LHCN-M2 (cell line): ENCODE measurements at places on chromosomes 1 and 21. TPM values are rescaled to one million over a fixed set of nuclear protein-coding genes. Genes with fewer than 3 reads are reported as not detected.

Gene CNIH3
- 6.2 and 13.4 TPM in 2 replicates for total RNA-seq

Gene PLA2G2D
- not detected in 2 replicates for total RNA-seq

- no peak for DNase-seq
Measured at GRCh38 chr1:198711837-198712236, 73.0 kb downstream of the PTPRC start.

DNA sequence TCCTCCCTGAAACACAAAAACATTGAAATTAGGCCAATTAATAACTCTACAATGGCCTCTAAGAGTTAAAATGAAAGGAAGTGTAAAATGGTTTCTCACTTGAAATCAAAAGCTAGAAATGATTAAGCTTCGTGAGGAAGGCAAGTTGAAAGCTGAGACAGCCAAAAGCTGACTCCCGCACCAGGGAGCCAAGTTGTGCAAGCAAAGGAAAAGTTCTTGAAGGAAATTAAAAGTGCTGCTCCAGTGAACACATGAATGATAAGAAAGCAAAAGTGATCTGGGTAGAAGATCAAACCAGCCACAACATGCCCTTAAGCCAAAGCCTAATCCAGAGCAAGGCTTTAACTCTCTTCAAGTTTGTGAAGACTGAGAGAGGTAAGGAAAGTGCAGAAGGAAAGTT lies 22.8 kb downstream of the CYYR1 start:
- DNase-seq = no peak

GRCh38 chr21:31176080-31176551 lies 137.8 kb upstream of the KRTAP19-8 start:
- DNase-seq = no peak

Gene WNT4
- total RNA-seq = not detected in 2 replicates

Gene TEX50
- total RNA-seq = not detected in 2 replicates

Gene ALDH4A1
- total RNA-seq = 9.9 and 12.4 TPM in 2 replicates

GRCh38 chr1:942864-943533 lies 16.1 kb downstream of the NOC2L start:
- DNase-seq = no peak

DNA sequence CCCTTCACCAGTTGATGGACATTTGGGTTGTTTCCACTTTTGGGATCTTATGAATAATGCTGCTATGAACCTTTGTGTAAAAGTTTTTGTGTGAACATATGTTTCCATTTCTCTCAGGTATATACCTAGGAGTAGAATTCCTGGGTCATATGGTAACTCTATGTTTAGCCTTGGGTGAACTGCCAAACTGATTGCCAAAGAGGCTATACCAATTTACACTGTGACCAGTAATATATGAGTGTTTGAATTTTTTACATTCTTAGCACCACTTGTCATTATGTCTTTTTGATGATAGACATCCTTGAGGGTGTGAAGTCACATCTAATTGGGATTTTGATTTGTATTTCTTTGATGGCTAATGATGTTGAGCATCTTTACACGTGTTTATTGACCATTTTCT lies 290.1 kb downstream of the DUSP10 start:
- no peak for DNase-seq

DNA sequence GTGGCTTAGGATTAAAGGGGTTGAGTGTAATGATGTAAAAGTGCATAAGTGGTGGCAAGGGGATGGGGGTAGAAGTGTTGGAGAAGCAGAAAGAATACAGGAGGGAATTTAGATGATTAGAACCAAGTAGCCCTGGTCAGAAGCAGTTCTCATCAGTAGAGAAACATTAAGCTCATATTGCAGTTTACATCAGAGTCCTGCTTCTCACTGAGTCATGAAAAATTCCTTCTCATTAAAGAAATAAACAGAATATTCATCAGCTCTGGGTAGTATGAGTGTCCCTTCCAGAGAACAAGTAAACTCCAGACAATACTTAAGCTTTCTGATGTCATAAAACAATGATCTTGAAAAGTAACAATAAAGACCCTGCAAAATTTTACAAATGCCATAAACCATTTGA lies 36.5 kb downstream of the LRRIQ3 start:
- DNase-seq = peak; percentile 1

DNA sequence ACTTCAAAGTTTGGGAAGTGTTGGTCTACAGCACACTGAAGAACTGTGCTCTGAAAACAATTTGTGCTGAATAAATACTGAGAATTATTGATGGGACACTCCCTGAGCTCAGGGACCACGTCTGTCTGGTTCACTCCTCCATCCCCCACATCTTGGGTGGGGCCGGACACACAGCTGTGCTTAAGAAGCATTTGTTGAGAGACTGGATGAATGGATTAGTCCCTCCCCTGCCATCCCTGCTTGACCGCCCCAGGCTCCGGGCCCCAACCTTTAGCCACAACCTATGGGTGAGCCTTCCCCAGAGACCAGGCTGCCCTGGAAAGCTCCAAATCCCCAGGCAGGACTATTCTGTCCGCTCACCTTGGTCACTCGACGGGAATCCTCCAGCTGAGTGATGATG lies 7.5 kb downstream of the TRIM63 start:
- DNase-seq = no peak

DNA sequence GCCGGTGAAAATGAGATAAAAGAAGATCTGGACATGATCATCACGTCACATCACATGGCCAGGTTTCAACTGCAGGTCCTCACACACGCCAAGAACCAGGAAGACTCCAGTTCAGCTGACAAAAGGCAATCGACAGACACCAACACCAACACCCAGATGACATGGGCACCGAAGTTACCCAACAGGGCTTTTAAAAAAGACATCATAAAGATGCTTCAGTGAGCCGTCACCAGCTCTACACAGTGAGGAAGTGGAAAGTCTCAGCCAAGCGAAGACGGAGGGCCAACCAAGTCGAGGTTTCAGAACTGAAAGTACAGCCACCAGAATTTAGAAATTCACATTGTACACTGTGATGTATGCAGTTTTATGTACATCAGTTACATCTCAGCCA lies 154.3 kb upstream of the COL6A1 start:
- no peak for DNase-seq

GRCh38 chr21:27448960-27449359 lies 482.1 kb upstream of the ADAMTS5 start:
- no peak for DNase-seq

DNA sequence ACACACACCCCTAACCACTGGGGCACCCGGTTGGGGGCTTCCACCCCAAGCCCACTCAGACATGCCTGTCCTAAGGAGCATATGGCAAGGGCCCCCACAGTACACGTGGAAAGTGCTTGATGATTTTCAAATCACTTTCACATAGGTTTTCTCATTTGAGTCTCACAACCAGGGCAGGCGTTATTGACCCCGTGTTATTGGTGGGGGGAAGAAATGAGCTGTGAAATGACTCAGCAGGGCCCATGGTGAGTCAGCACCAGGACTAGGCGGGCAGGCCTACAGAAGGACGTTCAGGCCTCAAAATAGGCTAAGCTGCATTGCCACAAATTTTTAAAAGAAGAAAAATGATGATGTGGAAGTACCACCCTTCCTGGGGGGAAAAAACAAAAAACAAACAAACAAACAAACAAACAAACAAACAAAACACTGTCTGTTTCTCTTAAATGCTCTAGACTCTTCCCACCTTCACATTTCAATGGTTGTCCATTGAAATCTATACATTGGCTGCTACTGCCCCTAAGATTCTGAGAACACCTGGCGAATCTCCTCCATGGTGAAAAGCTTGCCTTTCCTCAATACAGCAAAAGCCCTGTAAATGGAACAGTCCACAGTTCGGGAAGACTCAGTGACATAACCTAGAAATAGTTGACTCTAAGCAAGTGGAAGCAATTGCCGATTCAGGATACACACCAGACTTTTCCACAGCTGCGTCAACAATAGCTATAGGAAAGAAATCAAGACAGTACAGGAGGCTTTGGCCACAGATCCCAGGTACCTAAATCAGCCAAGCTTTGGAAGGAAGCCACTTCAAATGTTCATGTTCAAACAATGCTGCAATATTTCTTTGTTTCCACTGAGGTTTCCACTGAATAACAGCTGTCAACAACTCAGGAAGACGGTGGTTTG lies 234.7 kb downstream of the TOMM20 start:
- DNase-seq = peak; percentile 89

GRCh38 chr1:207606362-207606755 lies 38.6 kb upstream of the CR1L start:
- no peak for DNase-seq

- no peak for DNase-seq
Measured at GRCh38 chr1:242086093-242086492, 87.2 kb upstream of the MAP1LC3C start.

GRCh38 chr1:220544901-220545303 lies 17.0 kb downstream of the MARK1 start:
- peak; percentile 3 for DNase-seq

DNA sequence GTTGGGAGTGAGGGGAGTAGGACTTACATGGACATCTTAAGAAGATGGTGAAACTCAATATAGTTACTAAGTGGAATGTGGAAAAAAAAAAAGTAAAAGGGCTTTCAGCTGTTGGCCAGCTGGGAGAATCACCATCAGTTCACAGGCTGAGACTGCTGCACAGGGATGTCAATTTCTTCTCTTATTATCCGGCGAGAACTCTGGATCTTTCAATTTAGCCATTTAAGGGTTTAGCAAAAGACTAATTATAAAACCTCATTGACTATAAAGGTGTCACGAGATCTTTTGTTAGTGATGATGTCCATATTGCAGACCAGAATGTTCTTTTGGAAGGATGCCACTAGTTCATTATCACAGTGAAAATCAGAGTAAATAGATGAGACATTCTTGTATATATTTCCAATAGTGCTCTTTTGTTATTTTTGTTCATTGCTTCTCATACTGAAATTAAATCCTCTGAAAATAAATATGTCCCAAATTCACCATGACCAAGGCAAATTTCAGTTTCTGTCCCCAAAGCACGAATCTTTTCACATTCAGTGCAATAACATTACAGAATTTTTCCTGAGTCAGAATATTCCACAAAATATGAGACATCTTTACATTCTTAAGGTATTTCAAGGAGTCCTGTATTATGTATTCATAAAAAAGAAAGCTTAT lies 266.1 kb downstream of the DNM3 start:
- peak; percentile 45 for DNase-seq

DNA sequence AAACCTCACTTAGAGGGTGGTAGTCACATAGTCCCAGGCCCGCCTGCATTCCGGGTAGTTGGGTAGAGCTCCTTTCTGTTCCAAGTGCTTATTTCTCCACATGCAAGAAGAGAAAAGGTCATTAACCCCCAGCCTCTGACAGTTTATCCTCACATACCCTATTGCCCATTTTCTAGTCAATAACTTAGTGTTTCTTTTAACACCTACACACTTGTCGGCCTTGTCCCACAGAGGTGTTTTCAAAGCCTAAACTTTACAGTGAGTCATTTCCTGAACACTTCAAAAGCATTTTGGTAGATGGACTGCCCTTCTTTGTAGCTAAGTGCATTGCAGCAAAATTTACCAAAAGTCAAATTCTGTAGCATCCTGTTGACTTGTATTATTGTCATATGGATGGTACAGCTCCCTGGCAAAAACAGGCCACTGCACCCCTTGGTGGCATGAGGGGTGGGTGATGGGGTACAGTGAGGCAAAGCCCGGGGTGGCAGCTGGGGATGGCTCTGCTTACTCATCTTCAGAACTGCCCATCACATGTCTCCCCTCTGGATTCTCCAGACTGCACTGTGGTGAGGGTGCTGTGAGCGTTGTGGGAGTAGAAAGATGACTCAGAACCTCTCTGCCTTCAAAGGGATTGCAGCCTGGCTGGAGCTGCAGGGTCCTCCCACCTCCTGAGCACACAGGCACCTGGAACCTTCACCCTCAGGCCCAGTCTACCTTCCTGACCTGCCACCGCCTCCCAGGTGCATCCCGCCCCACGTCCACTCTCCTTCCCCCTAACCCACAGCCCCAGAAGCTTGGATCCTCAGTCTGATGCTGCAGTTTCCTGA lies 45.8 kb upstream of the DMRTB1 start:
- DNase-seq = peak; percentile 91

Gene C2CD4D
- total RNA-seq = not detected in 2 replicates

- peak; percentile 59 for DNase-seq
Measured at GRCh38 chr1:10530756-10531495, 56.2 kb downstream of the PEX14 start.

Gene MROH9
- total RNA-seq = not detected in 2 replicates

- no peak for DNase-seq
Measured at GRCh38 chr1:77556045-77556444, 126.4 kb downstream of the ZZZ3 start.

- no peak for DNase-seq
Measured at GRCh38 chr1:243723458-243724043, 126.5 kb downstream of the AKT3 start.

Gene CCSAP
- 11.0 and 11.7 TPM in 2 replicates for total RNA-seq

Gene SCAMP3
- 83.7 and 101 TPM in 2 replicates for total RNA-seq

- peak; percentile 82 for DNase-seq
Measured at GRCh38 chr21:16572032-16572431, 842.2 kb downstream of the USP25 start.

DNA sequence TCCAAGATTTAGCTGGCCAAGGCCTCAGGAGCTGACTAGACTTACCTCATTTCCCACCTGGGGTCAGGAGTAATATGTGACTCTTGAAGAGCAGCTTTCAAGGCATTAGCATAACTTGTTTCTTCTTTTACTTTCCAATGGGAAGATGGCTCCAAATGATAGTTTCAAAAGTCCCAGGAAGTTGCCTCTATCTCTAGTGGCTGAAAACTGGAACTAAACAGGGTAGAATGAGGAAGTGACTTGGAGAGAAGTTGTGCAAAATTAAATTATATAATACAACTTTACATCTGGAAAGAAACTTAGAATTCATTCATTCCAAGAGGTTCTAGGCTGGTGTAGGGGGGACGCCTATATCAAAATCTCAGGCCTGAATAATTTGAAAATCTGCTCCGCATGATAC lies 250.1 kb upstream of the FMN2 start:
- no peak for DNase-seq

DNA sequence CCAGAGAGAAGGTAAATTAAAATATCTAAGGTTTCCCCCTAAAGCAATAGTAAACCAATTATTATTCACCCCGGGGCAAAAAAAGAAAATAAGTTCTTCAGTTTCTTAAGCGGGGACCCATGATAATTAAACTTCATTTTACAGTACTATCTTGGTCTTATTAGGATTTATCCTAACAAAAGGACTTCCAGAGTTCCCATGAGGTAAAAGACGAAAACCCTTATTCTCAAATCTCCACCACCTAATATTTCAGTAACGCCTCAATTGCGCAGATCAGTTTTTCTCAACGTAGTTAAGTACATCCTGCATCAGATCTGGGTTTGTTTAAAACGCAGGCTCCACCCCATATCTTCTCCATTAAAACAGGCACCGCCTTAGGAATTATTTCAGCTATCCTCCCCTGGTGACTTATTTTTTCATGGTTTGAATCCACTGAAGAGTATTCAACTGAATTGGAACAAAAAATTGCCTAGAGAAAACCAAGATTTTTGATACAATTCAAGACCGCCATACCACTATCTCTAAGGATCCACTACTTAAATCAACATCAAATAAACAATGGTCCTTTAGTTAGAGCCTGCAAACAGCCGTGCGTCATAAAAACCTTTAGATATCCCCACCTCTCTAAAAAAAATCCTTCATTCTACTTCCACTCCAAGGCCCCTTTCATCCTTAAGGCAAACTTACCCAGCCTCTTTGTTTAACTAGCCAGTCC lies 1.7 kb downstream of the MCL1 start:
- peak; percentile 53 for DNase-seq

GRCh38 chr21:34737115-34737514 lies 68.3 kb downstream of the CLIC6 start:
- DNase-seq = no peak

- DNase-seq = no peak
Measured at GRCh38 chr21:43324596-43324995, 102.3 kb downstream of the SIK1 start.

- no peak for DNase-seq
Measured at GRCh38 chr21:38766987-38767722, 38.6 kb upstream of the ETS2 start.

Gene CD52
- total RNA-seq = not detected in 2 replicates

GRCh38 chr1:172531412-172532182 lies 1.4 kb upstream of the SUCO start:
- no peak for DNase-seq
